ENCODE measurements at places on chromosomes 12 and 14.
A peak's percentile ranks its signal among the peaks of the same experiment; 100 is the strongest.

GRCh38 chr14:49159081-49159480 lies 427.1 kb downstream of the RPS29 start:
- DNase-seq = no peak

DNA sequence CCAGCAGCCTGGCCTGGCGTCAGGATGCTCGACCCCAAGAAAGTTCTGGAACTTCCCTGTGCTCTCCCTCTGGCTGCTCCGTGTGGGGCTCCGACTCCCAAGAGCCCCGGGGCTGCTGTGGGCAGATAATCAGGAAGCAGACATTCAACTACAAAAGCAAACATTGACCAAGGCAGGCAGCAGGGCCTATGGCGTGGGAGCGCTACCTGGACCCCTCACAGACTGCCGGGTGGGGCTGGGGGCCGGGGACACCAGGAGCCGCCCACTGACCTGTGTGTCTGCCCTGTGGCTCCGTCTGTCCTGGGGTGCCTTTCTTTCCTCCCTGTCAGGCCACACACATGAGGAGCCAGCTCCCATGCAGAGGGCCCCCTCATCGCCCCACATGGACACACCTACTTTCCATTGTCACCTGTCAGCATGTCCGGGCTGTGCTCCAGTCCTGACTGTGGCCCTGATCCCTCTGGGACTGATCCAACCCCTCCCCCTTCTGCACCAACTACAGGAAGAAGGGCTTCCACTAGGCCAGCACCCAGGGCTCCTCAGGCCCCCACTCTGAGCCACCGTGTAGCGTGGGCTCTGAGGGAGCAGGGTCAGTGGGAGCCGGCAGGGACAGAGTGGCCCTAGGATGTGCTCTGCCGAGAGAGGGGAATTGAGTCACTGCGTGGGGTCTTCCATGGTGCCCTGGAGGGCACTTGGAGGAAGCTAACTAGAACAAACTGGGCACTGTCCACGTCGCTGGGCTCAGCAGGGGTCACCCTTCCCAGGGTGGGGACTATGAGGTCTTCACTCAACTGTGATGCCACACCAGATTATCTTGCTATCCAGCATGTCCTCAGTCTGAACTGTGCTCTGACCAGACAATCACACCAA lies 215.4 kb upstream of the C14orf180 start:
- no peak for DNase-seq

DNA sequence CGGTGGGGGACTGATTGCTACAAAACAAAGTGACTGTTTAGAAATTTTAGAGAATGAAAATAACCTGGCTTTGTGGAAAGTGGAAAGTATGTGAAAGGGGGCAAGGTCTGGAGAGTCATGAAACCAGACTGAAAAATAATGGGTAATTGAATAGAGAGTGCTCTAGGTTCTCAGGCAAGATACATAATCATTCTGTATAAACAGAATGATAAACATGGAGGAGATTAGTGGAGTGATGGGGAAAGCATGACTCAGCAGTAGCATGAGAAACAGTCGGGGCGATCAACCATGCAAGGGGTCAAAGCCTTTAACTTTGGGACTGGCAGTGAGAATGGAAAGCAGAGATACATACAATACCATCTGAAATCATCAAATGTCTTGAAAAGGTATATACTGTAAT lies 332.5 kb downstream of the CCER1 start:
- DNase-seq = peak; percentile 64

GRCh38 chr14:76955575-76956315 lies 72.8 kb downstream of the IRF2BPL start:
- peak; percentile 39 for DNase-seq

- no peak for DNase-seq
Measured at GRCh38 chr12:51086933-51087332, 3.5 kb upstream of the CSRNP2 start.

DNA sequence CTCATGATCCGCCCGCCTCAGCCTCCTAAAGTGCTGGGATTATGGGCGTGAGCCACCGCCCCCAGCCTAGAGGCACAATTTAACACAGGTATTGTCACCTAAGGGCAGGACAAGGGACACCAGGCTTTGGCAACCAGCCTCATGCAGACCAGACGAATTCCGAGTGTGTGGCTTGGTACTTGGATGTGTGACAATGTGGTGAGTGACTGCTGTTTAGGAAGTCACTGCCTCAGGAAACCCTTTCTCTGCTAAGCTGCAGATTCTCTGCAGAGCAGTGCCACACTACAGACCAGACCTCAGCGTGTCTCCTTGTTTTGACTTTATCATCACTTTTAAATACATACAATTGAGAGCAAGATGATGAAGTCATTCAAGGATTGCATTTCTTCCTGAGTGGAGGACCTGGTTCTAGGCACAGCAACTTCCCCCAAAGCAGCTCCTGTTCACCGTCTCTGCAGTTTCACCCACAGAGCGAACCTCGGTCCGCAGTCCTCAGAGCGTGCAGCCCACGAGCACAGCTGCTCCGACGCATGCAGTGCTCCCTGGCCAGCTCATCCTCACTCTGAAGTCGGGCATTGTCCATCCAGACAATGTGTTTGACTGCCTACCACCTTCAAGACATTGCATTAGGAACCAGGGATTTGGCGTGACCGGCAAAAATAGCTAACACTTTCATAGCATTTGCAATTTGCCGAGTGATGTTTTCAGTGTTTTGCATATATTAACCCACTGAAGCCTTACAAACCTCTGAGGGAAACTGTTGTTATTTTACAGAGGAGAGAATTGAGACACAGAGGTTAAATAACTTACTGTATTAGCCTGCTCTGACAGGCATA lies 235.2 kb downstream of the CHST11 start:
- DNase-seq = no peak

- DNase-seq = peak; percentile 81
Measured at GRCh38 chr12:75706786-75707605, 195.6 kb upstream of the KRR1 start.

- DNase-seq = no peak
Measured at GRCh38 chr12:82954572-82954971, 267.9 kb downstream of the TMTC2 start.

DNA sequence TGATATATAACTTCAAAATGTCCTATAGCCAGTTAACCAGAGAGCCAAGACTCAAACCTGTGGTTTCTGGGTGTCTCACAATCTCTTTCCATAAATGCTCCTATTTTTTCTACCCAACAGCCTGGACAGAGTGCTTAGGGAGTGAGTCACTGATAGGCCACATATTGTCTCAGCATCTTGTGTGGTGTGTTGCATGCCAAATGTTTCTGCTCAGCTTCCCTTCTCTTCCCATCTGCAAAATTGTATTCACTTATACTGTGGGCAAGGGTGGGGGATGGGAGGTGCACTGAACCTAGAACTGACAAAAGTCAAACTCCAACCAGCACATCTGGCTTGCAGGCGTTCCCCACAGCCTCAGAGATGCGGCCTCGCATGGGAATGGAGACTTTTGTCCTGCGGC lies 123.3 kb downstream of the KCNA5 start:
- peak; percentile 98 for DNase-seq

DNA sequence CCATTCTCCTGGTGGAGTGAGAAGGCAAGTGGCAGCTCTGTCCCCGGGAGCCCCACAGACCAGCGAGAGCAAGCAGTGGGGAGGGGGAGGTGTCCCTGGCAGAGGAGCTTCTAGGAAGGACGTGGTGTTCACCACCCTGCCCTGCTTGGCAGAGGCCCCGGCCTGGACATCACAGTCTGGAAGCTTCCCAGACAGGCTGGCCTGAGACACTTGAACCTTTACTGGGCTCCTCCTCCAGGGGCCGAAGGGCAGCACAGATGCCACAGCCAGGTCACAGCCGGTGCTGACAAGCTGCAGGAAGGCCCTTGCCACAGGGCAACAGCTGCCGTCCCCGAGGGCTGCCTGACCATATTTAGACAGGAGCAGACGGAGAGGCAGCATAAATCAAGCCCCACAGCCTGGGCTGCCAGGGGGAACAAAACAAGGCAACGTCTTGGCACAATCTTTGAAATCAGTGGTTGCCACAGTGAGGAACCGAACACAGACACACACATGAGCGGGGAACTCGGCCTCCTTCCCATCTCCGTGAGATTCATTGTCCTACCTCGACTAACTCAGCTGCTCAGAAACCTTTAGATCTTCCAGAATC lies 28.5 kb downstream of the PRIMA1 start:
- DNase-seq = no peak

DNA sequence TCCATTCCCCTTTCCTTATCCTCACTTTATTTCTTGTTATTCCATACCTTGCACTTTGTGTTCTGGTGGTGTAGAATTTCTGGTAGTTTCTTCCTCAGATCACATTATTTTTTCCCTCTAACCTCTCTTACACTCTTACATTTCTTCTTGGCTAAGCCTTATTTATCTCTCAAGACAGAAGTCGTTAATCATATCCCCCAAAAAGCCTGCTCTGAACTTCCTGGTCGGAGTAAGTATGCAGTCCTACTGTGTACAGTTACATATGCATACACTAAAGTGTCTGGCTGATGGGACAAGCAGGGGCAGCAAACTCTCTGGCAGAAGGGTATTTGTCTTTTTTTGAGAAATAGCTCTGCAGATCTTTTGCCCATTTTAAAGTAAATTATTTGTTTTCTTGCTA lies 33.1 kb upstream of the USP15 start:
- no peak for DNase-seq

DNA sequence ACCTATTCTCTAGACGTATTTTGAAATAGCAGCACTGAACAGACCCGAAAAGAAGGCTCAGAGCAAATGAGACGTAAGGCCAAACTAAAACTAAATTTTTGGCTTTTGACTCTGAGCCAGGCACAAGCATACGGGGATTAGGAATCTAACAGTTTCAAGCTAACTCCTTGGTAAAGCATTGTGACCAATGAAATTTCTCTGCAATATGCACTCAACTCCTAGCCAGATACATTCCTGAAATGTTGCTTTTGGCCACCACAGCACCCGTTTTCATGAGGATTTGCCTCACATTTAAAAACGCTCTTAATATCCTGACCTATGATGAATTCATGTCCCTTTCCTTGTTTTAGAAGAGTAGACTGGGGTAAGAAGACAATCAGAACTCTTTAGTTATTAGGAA lies 53.1 kb upstream of the NPFF start:
- DNase-seq = peak; percentile 93

DNA sequence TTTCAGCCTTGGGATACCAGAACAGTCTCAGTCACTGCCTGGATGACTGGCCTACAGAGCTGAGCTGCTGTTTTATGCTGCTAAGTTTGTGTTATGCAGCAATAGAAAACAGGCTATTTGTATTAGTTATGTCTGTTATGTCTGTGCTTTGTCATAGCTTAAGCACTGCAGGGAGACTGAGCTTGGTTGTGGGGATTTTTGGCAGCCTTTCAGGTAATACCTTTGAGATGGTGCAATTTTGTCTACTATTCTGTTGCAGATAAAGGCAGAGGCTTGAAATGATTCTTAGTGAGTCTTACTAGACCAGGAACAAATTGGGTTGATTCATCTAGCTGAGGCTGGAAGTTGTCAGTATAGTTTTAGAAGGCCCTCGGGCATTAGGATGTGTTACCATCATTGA lies 201.3 kb upstream of the RBM19 start:
- DNase-seq = peak; percentile 11

DNA sequence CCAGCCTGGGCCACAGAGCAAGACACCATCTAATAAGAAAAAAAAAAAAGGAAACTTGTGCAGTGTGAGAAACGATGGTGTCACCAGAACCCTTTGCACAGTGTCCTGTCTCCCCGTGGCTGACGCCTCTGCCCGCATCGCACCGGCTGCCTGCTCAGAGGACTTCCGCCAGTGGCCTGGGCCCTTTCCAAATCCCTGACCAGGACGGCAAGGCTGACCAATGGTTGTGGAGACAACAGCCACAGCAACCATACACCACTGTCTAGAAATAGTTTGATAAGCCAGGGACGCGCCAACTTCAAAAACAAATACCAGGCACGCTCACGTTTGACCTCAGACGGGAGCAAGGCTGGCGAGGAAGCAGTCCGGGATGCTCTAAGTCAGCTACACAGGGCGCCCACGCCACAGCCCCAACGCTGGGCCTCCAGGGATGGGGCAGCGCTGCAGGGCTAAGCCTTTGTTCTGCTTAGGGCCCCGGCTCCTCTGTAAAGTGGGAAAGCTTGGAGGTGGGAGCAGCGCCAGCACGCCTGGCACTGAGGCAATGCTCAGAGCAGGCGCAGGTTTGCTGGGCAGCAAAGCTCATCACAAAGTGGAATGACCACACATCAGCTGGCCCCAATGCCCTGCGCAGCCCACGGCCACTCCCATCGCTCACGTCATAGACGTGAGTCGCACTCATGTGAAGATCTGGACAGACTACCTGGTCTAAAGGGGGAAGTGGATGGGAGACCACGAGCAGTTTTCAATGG lies 12.5 kb downstream of the PGAM5 start:
- no peak for DNase-seq

GRCh38 chr12:110245369-110245772 lies 35.7 kb upstream of the ATP2A2 start:
- DNase-seq = no peak

DNA sequence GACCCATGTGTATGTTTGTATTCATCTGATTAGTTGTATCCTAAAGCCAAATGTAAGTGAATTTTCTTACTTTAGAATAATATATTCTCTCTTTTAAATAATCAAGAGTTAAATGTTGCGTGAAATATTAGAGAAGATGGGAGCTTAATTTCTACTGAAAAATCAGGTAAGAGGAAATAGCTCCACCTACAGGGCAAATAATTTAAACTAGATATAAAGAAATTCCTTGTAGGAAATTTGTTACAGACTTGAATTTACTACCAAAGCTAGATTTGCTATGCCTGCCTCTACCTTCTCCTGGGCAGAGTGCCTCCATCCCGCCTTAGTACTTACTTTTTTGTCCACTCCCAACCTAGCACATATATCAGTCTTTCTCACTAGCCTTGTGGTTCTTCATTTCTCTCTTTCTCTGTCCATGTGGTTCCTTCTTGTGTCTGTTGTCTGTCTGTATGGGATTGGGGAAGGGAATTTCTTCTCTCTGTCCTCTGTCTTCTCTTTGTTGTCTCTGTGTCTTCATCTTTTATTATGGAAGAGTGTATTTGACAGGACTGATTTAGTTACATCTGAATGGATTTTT lies 44.7 kb downstream of the PALS1 start:
- peak; percentile 79 for DNase-seq

DNA sequence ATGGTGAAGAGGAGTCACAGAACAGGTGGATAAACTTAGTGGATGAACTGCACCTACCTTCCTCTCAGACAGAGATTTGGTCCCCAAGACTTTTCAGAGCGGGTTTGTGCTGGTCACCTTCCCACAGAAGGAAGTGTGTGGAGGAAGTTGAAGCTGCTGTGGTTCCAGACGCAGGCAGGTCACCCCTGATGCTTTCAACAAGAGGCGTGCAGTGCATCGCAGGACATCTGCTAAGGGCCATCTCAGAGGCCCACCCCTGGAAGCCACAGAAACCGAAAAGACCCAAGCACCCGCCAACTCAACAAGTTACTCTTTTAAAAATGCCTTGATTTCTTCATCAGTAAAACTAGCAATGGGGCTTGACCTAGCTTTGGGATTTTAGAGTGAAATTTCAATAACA lies 1.0 kb upstream of the GPX2 start:
- no peak for DNase-seq

DNA sequence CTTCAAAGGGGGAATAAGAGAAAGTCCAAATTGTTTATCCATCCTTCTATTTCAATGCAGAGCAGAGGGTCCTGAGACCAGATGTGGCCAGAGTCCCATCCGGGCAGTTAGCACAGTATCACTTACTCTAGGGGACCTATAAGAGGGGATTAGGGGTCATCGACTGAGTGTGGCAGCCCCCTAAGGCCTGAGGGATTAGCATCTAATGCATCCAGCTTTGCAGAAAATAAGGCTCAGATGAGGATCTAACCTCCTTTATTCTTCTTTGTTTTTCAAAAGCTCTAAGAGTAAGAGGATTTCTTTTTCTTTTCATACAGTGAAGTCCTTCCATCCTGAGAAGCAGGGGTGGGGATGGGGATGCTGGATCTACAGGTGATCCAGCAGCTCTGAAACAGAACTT lies 43.5 kb downstream of the NEUROD4 start:
- DNase-seq = no peak

- DNase-seq = peak; percentile 96
Measured at GRCh38 chr12:95173392-95174251, 43.6 kb downstream of the FGD6 start.

All from fibroblast of lung (primary cell).